ENCODE measurements at places on chromosomes 4 and X. TPM values are rescaled to one million over a fixed set of nuclear protein-coding genes. Genes with fewer than 3 reads are reported as not detected.

DNA sequence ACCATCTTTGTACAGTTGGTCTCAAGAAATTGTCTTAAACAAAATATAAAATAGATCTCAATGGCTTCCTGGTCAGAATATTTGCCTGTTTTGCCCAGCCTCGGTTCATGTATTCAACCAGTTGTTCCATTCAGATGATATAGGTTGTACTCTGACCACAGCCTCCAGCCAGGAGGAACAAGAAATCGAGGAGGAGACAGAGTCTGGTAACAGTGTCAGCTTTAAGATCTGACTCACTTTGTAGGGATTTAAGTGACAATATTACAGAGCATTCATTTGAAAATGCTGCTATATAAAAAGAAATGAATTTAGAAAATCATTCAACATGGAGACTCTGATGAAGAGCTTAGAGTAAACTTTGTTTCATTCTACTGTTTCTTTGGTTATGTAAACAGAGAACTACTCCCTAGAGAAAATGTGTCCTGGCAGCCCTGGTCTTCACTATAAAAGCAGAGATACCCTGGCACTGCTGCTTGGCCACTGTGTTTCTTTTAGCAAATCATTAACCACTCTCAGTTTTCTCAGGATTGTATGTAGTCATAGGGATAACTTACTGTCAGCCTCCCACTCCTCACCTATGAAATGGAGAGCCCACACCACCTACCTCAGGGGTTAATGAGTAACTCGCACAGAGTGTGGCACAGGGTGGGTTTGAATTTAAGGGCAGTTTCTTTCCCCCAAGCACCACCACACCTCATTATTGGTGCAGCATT lies 53.5 kb downstream of the PAGE2 start:
- no peak for DNase-seq

GRCh38 chr4:24802648-24803047 lies 7.3 kb downstream of the SOD3 start:
- no peak for DNase-seq

DNA sequence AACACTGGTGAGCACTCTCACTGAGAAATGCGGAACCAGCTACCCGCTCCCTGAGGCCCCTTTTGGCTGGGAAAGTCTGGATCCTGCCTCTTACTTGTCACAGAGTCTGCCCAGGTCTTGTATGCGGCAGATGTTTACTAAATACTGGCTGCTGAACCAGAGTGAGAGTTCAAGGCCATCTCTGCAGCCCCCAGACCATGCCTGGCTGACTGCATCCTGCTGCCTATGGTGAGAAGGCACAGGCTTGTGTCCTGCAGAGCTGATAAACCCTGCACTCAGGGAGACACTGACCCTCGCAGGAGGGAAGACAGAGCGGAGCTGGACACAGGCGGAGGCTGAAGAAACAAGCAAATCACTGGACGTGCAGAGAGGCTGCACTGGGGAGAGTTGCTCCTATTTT lies 46.5 kb downstream of the JAKMIP1 start:
- DNase-seq, result no peak

DNA sequence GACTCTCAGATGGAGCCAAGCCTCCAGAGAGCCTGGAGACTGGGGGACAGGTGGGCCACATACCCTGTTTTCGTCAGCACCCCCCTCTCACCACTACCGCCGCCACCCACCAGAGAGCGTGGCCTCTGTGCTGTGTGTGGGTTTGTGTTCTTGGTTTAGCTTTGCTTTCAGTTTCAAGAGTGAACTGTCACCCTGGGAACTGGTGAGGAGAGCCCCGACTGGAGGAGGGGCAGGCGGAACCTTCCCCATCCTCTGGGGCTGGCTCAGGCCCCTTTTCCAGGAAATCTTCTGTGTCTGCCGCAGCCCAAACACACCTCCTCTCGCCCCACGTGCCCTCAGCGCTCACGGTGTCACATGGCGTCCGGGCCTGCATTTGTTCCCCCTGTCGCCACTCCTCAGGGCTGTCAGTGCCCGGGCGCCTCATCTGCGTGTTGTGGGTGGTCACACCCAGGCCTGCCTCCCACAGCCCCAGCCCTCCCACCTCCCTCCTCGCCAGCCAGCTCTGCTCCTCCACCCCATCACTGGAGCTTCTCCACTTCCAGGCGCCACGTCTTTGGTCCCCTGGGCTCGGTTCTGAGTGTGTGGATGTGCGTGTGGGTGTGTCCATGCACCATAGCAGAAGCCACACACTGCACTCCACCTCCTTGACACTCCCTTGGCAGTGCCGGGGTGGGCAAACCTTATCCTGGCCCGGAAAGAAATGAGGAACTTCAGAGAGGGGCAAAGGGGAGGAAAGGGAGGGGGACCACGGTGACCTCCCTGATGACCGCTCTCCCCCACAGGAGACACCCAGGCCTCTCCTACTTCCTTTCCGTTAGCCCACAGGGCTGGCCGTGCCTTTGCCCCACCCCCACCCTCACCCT lies 27.8 kb downstream of the ELF4 start:
- DNase-seq, result peak; percentile 94

DNA sequence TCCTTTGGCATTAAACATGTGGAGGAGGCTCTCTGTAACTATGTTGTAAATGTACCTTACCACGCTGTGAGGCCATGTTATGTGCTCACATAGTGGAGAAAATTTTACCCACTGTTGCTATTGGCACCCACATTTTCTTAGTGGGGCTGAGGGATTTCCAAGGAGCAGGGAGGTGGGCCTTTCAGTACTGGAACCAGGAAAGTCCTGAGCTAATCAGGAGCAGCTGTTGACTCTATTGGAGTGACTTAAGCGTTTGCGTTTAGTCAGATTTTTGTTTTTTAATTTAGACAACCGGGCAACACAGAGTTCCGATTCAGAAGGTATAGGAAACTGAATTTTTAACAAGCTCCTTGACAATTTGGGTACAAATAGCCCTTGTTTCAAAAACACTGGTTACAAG lies 30.7 kb upstream of the WDR17 start:
- no peak for DNase-seq

GRCh38 chrX:114952696-114953095 lies 64.7 kb downstream of the IL13RA2 start:
- DNase-seq, result no peak

GRCh38 chr4:149121023-149121404 lies 678.8 kb upstream of the NR3C2 start:
- no peak for DNase-seq

- DNase-seq, result no peak
Measured at GRCh38 chr4:13539047-13539618, 5.2 kb downstream of the NKX3-2 start.

DNA sequence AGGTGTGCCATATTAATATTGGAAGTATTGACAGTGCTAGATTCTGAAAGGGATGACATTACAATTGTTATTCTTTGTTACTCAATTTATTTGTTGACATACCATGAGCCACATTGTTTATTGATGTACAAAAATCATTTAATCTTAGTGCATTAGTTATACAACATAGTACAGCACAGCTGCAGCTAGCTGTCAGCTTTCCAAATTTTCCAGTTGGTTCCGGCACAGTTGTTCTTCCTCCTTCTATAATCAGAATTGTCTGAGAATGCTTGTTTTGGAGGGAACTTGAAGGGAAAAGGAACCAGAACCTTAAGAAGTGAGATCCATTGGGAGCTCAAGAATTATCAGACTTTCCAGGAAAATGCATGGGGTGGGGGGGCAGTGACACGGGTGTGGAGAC lies 281.4 kb downstream of the ZIC3 start:
- DNase-seq, result no peak

The NDST4 gene
- not detected for total RNA-seq

The KIT gene
- 0.12 TPM for total RNA-seq

The ALPK1 gene
- total RNA-seq, result 9.1 TPM
